Fibroblast of skin of abdomen (primary cell): ENCODE measurements at places on chromosomes 13 and 19.

GRCh38 chr19:50460161-50460765, 16.0 kb upstream of the EMC10 start:
- peak; percentile 22 for DNase-seq

DNA sequence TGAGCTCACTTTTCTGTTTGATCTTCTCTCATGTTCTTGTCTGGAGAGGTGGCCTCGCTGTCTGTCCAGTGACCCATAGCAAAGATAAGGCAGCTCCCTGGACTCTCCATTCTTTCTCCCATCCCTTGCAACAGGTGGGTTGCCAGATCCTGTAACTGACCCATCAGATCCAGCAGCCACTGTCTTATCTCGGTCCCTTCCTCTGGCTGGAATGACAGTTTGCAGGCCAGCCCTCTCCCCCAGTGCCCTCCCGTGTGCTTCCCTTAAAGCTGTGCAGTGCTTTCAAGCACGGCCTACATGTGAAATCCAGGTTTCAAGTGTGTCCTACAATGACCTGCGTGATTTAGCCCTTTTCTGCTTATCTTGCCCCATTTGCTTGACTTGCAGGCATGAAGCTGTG, 3.7 kb downstream of the GTF3A start:
- no peak for DNase-seq

DNA sequence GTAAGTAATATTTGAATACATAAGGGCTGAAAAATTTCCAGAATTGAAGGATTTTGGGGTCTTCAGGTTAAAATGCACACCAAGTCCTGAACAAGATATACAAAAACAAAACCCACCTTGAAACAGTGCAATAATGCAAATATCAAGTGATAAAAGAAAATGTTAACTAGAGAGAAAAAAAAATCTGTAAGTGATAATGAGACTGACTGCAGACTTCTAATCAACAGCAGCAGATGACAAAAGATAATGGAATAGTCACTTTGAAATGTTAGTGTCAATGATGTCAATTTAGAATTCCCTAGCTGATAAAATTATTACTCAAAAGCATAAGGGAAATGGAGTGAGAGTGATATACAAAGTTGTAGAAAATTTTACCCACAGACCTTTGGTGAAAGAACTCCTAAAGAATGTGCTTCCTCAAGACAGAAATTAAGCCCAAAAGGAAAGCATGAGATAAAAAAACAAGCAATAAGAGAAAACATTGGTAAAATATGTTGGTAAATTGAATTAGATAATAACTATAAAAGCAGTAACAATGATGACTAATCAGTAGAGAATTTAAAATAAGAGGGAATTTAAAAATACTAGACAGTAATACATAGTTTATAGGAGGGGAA, 12.4 kb upstream of the DGKH start:
- no peak for DNase-seq

GRCh38 chr13:61830475-61830874, 414.8 kb upstream of the PCDH20 start:
- no peak for DNase-seq

- DNase-seq = no peak
Measured at GRCh38 chr13:101576455-101576854, 124.0 kb downstream of the ITGBL1 start.

- DNase-seq = no peak
Measured at GRCh38 chr19:3049089-3049488, 13.2 kb downstream of the TLE5 start.

DNA sequence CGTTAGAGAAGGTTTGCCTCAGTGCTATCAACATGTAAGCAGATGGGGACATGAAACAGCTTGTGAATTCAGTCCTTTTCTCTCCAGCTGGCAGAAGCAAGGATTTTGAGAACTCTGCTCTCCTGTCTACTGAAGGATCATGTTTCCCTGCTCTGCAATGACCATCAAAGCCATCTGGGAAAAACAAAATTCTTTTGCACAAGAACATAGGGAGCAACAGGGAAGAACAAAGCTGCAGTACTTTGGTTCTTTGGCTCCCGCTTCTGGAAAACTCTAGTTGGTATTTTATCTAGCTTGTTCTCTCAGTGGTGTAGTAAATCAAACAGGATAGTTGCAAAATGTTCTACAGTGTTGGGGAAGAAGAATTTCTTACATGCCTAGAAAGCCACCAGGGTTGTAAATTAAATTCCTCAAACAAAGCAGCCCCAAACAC, 270.4 kb downstream of the ENOX1 start:
- peak; percentile 96 for DNase-seq

DNA sequence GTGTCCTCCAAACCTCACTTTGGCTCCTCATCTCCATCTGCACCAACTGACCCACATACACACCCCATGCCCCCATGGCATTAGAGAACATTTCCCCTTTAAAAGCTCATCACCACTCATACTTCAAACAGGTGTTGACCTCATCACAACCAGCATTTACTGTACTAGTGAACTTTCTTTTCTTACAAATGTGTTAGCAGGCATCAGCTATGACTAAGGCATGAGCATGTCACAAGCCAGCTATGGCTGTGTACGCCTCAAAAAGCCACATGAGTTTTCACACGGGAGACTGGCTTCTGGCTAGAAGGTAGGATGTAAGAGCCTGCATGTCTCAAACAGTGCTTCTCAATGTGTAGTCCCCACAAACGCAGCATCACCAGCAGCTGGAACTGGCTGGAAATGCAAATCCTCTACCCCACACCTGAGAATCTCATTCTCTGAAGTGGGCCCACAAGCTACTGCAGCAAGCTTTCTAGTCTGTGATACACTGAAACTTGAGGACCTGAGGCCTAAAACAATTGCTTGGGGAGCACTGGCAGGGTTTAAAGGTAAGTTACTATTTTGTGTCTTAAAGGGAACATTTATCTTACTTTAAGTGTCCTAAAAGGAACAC, 66.8 kb downstream of the TUBGCP3 start:
- no peak for DNase-seq

- DNase-seq = peak; percentile 89
Measured at GRCh38 chr13:50951366-50951765, 41.8 kb downstream of the RNASEH2B start.

- DNase-seq = peak; percentile 59
Measured at GRCh38 chr13:46964789-46965527, 68.1 kb upstream of the HTR2A start.

DNA sequence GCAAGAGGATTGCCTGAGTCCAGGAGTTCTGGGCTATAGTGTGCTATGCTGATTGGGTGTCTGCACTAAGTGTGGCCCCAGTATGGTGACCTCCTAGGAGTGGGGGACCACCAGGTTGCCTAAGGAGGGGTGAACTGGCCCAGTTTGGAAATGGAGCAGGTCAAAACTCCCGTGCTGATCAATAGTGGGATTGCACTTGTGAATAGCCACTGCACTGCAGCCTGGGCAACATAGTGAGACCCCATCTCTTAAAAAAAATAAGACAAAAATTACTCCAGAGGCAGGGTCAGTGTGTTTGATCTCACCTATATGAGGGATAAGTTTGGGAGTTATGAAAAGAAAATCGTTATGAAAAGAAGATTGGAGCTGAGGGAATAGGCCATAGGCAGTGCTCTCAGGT, 21.7 kb downstream of the PAF1 start:
- no peak for DNase-seq

GRCh38 chr13:51873837-51874236, 12.1 kb downstream of the CCDC70 start:
- DNase-seq = no peak

- DNase-seq = peak; percentile 50
Measured at GRCh38 chr13:42649831-42650230, 75.9 kb downstream of the TNFSF11 start.

GRCh38 chr13:94192431-94192975, 287.0 kb downstream of the DCT start:
- DNase-seq = peak; percentile 29

DNA sequence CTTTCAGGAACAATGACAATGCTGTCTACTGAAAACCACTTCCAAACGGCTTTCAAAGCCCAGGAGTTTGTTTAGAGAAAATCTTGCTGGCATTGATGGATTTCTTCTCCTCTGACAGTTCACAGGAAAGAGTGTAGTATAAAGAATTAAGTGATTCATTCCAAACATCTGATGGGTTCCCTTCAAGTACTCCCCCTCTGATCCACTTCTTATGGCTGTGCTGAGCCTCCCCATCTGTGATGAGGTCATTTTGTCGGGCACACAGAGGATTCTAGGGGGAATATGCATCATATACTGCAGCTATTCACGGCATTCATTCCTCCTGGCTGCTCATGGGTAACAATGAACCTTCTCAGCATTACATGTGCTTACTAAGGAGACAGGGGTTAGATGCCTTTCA, 107.9 kb downstream of the RGCC start:
- peak; percentile 96 for DNase-seq

- no peak for DNase-seq
Measured at GRCh38 chr19:6754653-6755463, 12.4 kb downstream of the SH2D3A start.

DNA sequence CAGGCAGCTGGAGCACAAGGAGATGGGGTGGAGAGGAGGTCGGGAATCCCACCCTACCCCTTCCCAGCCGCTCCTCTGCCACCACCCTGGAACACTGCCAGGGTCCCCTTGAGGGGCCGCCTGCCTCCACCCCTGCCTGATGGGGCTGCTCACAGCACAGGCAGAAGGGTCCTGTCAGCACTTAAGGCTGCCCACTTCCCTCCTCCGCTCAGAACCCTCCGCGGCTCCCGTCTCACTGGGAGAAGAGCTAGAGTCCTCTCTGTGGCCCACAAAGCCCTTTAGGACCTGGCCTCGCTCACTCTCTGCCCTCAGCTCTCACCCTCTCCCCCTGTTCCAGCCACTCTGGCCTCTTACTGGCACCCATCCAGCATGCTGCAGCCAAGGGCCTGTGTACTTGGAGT, 3.4 kb upstream of the POLD1 start:
- DNase-seq = no peak

- DNase-seq = peak; percentile 29
Measured at GRCh38 chr19:49793561-49793840, 19.6 kb downstream of the FUZ start.

GRCh38 chr13:42345367-42345766, 73.4 kb downstream of the AKAP11 start:
- no peak for DNase-seq

DNA sequence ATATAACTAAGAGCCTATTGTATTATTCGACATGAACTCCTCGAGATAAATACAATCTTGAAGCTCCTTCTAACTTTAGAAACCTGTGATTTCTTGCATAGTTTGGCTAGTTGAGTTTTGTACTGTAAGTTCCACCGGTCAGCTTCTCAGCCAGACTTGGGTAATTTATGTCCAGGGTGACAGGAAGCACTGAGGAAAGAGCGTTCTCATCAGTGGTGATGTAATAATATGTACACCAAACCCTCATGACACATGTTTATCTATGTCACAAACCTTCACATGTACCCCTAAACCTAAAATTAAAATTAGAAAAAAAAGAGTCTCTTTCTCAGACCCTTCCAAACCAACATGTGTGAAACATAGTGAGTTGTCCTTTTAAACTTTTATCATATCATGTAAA, 205.7 kb downstream of the KCNRG start:
- DNase-seq = no peak

GRCh38 chr13:76223565-76223964, 587.4 kb downstream of the LMO7 start:
- no peak for DNase-seq

- DNase-seq = no peak
Measured at GRCh38 chr19:35205733-35206323, 22.7 kb downstream of the FAM187B start.

DNA sequence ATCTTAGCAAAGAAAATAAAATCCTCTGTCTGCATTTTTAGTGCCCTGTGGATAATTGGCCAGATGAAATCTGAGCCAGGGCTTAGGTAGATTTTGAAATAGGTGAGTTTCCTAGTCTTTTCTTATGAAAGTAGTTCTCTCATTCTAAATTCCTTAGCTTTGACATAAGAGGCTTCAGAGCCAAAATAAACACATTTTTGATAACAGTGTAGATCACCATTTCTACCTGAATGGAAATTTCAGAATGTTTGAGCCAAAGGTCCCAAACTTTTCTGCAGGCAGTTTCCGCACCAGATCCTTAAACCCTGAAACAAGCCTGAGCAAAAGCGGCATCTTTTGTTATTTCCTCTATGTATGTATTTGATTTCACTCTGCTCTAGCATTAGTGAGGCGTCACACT, 551.2 kb downstream of the EFNB2 start:
- no peak for DNase-seq

- no peak for DNase-seq
Measured at GRCh38 chr19:11506967-11507366, 1.3 kb upstream of the ZNF653 start.

GRCh38 chr13:97307118-97307881, 85.2 kb downstream of the MBNL2 start:
- DNase-seq = no peak

GRCh38 chr19:41883463-41883820, 458 bp downstream of the ARHGEF1 start:
- no peak for DNase-seq

DNA sequence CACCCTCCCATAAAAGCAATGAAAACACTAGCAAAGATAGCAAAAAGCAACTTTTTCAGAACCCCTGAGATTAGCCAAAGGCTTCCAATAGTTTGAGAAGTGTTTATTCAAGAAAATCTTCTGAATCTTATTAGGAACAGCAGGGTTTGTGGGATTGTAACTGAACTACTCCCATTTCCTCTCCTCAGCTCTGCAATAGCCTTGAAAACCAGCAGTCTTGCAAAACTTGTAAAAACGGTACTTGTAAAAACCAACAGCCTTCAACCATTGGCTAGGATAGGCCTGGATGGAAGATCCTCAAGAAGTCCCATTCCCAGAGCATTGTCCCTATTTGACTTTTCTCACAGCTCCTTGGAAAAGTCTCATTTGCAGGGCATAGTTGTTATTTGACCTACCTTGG, 12.1 kb downstream of the RNASEH2B start:
- no peak for DNase-seq

GRCh38 chr13:91684746-91685145, 286.3 kb downstream of the GPC5 start:
- DNase-seq = no peak

GRCh38 chr19:941292-942132, 15.7 kb downstream of the ARID3A start:
- no peak for DNase-seq

DNA sequence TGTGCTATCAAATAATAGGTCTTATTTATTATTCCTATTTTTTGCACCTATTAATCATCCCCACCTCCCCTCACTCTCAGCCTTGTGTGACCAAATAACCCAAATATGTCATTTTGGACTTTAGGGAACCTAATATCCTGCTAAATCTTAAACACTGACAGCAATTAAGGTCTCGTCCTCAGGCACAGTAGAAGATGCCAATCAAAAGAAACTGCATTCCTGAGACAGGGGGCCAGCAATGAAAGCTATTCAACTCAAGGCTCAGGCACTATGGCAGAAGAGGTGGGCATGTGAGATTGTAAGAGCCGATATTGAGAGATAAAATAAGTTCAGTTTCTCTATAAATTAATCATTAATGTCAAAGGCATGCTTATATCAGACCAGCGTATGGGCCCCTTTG, 1437.7 kb upstream of the PCDH9 start:
- no peak for DNase-seq

GRCh38 chr13:103331924-103332323, 265.7 kb upstream of the SLC10A2 start:
- no peak for DNase-seq

- DNase-seq = no peak
Measured at GRCh38 chr19:42086188-42086736, 10.3 kb downstream of the ZNF574 start.
